DMS53 (cell line): ENCODE measurements at places on chromosomes 5 and 9.

DNA sequence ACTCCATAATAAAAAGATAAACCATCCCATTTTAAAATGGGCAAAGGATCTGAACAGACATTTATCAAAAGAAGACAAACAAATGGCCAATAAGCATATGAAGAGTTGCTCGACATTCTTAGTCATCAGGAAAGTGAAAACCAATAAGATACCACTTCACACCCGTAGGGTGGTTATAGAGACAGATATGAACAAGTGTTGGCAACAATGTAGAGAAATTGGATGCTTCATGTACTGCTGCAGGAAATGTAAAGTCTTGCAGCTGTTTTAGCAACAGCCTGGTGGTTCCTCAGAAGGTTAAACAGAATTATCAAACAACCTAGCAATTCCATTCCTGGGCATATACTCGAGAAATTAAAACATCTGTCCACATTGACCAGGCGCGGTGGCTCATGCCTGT is 42.5 kb downstream of the GTF3C4 start:
- DNase-seq = no peak

- DNase-seq = peak; percentile 73
Observed at GRCh38 chr5:73387601-73388305, 60.8 kb downstream of the FOXD1 start.

DNA sequence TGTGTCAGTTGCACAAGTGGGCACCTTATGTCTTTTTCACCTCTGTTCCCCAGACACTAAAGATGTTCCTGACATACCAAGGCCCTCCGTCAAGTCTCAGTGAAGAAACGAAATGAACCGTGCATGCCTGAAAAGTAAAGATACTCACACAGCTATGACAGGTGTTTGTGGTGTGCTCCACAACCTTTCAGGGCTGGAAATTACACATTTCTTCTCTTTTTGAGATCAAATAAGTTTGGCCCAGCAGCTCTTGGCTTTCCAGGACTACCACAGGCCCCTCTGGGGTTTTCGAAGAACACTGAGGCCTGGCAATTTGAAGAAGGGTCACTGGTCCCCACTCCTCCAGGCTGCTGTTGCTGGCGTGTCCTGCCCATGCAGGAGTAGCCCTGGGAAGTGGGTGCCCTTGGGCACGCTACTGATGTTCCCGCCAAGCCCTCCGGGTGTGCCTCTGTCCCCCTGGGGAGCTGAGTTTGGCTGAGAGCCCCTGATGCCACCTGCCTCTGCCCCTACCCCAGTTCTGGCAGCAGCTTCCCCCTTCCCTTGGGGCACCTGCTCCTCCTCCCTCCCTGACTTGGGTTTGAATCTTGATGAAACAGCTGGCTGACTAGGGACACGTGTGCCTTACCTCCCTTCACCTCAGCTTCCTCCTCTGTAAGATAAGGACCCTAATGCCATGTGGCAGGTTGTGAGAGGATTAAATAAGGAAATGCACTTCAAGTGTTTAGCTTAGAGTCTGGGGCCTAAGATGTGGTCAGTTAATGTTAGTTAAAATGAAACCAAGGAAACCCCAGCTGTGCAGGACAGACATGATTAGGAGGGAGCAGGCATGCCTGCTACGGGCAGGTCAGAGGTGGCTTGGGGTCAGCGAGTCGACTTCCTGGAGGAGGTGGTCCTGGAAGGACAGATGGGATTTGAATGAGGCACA is 49.1 kb upstream of the GADD45G start:
- peak; percentile 52 for DNase-seq

DNA sequence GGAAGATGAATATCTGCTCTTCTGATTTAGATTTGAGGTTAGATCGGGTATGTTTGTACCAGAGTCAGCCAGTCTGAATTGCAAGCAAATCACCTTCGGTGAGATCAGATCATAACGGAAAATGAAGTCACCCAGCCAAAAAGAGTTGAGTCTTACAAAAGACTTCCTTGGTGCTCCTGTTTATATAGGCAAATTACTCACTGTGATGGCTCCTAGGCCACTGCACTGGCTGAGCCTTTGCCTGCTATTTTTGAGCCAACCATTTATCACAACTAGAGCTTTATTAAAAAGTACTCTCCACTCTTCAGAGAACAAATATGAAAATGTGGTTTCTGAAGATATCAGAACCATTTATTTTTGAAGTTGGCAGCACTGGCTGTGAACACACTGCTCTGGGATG is 277.7 kb upstream of the PCSK5 start:
- DNase-seq = peak; percentile 3

GRCh38 chr9:129849901-129850300 is 14.6 kb downstream of the USP20 start:
- no peak for DNase-seq
